ENCODE measurements at places on chromosomes 12 and 14. TPM values are rescaled to one million over a fixed set of nuclear protein-coding genes. Genes with fewer than 3 reads are reported as not detected.

- no peak for DNase-seq
Observed at GRCh38 chr12:130954544-130954831, 781 bp downstream of the ADGRD1 start.

DNA sequence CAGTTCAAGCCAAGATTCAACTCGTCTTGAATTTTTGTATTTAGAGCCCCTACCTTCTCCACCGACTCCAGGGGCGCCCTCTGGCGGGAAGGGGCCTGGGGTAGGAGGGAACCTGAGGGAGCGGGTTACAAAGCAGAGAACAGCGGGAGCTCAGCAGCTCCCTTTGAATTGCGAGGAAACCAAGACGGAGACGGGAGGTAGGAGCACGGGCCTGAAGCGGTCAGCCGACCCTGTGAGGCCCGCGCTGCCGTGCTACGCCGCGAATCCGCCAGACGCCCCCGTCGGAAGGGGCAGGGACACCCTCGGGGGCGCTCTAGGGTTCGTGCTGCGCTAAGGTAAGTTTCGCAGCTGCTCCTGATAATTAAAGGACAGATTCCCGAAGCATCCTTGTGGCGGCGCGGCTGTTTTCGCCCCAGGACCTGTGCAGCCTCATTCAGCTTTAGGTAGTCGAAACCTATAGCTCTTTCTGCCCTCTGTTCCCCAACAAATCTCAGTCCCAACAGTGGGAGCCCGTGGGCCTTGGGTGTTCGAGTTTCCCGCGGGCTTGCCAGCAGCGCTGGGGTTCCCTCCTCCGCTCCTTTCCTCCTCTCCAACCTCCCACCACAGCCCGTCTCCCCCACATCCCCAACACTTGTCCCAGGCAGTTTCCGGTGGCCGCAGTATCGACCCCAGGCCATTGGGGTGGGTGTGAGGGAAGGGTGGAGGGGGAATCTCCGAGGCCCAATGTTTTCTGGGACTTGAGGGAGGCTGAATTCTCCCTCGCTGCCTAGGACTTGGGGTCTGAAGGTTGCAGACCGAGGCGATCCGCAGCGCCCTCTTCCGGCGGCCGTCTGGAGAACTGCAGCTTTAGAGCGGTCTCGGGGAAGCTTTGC, 5.1 kb upstream of the NKX2-1 start:
- no peak for DNase-seq

The NXPH4 gene
- not detected for total RNA-seq

The ZC2HC1C gene
- 3.2 TPM for total RNA-seq
